M059J (cell line): ENCODE measurements at places on chromosomes 6 and 20. TPM values are rescaled to one million over a fixed set of nuclear protein-coding genes. Genes with fewer than 3 reads are reported as not detected.

Gene MCHR2
- 0.15 TPM in 1 of 2 replicates, not detected in the other for total RNA-seq

Gene SAMD10
- total RNA-seq: 0.42 and 1.2 TPM in 2 replicates

Gene LPA
- total RNA-seq: not detected in 2 replicates

Gene LY6G6D
- total RNA-seq: not detected in 2 replicates

Gene FAM209B
- total RNA-seq: not detected in 2 replicates

Gene SPDEF
- total RNA-seq: not detected in 2 replicates

Gene HCK
- total RNA-seq: 0.27 TPM in 1 of 2 replicates, not detected in the other

Gene RALGAPB
- total RNA-seq: 30.5 and 35.9 TPM in 2 replicates

Gene SLC12A5
- 0.37 and 1.8 TPM in 2 replicates for total RNA-seq

Gene CDSN
- not detected in 2 replicates for total RNA-seq

Gene TMC2
- total RNA-seq: not detected in 2 replicates

Gene FHL5
- not detected in 2 replicates for total RNA-seq

Gene BHLHE23
- not detected in 2 replicates for total RNA-seq

Gene TMEM200A
- 33.1 and 38.3 TPM in 2 replicates for total RNA-seq

Gene HLA-DMA
- total RNA-seq: 11.4 and 12.3 TPM in 2 replicates

Gene RIN2
- total RNA-seq: 56.6 and 59.6 TPM in 2 replicates

Gene KHDC1
- 11.4 and 11.7 TPM in 2 replicates for total RNA-seq

Gene KCNB1
- not detected in 2 replicates for total RNA-seq

Gene MUC21
- total RNA-seq: not detected in 2 replicates

Gene LGSN
- total RNA-seq: 0.07 TPM in 1 of 2 replicates, not detected in the other

Gene SIRPB1
- 4.2 and 6.8 TPM in 2 replicates for total RNA-seq

Gene SPATS1
- total RNA-seq: not detected in 2 replicates

Gene LTA
- not detected in 2 replicates for total RNA-seq

Gene ATP6V1G2
- total RNA-seq: 0.20 TPM in 1 of 2 replicates, not detected in the other

Gene CRISP3
- total RNA-seq: not detected in 2 replicates

Gene DCDC2
- 0.10 and 0.20 TPM in 2 replicates for total RNA-seq

Gene OXT
- total RNA-seq: not detected in 2 replicates

Gene DEFB128
- total RNA-seq: not detected in 2 replicates
